Fibroblast of the conjunctiva (primary cell): ENCODE measurements at places on chromosomes 12 and 14.
A peak's percentile ranks its signal among the peaks of the same experiment; 100 is the strongest.

GRCh38 chr14:70955543-70956480 is 48.6 kb downstream of the PCNX1 start:
- peak; percentile 14 for DNase-seq

DNA sequence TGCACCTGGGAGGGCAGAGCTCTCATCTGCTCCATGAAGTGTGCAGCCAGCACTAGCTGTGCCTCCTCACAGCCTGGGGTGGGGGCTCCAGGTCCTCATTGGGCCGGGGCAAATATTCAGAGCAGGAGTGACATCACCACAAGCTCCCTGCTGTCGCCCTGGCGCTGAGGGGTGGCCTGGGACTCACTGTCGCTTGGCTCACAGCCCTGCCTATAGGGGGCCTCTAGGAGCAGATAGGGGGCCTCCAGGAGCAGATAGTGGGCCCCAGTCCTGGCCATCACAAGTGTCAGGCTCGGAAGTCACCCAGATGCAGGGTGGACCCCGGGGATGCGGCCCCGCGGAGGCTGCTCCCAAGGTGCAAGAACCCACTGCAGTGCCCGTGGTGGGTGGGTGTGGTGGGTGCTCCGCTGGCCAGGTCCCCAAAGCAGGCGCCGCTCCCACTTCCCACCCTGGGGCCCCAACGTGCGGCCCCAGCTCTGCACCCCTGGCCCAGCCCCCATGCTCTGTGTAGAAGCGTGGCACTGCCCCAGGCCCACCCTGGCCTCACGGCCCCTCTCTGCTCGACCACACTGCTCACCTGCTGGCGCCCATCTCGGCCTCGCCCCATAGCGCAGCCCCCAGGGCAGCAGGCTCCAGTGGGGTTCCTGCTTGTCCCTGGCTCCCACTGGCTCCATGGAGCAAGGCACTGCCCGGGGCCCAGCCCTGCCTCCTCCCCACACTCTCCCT is 18.0 kb downstream of the SYNJ2BP start:
- no peak for DNase-seq

DNA sequence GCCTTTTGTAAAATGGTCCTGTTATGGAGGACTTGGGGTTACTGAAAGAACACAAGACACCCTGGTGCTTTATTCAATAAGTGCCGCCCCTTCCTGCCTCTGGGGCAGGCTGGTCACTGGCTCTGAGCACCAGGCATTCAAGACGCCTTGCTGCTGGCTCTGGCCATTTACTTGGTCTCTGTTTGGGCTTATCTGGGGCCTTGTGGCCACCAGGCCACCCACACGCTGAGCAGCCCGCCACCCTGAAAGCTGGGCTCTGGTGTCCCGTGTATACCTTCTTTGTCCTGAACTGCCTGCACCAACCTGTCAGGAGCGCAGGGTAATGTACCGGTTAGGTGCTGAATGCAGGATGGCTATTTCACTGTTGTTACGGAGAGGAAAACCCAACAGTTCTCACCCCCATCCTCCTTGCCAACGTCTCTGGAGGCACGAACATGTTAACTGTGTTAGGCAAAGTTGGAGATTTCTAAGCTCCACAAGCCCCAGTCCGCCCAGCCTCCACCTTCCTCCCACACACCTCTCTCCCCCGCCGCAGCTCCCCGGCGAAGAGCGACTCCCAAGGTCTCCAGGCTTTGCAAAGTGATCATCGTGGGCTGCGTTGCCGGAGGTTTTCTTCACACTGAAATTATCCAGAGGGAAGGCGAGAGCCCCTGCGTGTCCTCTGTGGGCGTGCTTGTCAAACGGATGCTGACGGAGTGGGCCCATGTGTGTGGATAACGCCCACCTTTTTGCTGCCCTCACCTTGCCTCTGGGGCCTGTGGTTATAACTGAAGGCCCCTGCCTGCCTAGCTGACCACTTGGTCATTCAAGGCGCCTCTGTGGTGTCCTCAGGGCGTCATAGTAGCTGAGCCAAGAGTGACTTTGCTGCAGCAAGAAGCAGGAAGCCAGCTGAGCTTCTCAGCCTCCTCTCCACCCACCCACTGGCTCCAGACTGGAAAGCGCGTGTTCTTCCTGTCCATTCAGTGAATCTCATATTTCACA is 18.8 kb upstream of the BEGAIN start:
- DNase-seq = no peak

DNA sequence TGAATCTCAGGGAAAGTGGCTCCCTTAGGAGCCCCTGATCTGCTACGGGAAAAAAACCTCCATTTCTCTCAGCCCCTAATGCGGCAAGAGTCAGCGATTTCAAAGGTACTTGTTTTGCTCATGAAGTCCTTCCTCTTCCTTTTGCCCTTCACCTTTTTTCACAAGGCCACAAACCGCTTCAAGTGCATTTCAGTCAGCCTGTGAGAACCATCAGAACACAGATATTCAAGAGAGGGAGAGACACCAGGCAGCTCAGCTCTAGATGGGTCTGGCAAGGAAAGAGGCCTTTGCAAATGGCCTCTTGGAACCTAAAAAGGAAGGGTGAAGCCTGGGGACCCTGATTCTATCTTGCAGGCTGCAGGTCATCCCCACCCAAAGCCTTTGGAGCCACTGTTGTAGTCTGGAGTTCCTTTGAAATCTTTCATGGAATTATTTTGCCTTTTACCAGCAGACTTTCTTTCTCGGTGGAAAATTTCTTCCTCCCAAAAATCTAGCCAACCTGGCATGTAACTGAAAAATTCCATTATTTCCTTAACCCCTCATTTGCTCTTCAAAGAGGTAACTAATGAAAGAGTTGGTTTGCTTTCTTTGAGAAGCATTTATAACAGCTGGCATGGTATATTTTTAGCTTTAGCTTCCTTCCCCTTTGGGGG is 145.0 kb downstream of the SAMD4A start:
- DNase-seq = no peak

DNA sequence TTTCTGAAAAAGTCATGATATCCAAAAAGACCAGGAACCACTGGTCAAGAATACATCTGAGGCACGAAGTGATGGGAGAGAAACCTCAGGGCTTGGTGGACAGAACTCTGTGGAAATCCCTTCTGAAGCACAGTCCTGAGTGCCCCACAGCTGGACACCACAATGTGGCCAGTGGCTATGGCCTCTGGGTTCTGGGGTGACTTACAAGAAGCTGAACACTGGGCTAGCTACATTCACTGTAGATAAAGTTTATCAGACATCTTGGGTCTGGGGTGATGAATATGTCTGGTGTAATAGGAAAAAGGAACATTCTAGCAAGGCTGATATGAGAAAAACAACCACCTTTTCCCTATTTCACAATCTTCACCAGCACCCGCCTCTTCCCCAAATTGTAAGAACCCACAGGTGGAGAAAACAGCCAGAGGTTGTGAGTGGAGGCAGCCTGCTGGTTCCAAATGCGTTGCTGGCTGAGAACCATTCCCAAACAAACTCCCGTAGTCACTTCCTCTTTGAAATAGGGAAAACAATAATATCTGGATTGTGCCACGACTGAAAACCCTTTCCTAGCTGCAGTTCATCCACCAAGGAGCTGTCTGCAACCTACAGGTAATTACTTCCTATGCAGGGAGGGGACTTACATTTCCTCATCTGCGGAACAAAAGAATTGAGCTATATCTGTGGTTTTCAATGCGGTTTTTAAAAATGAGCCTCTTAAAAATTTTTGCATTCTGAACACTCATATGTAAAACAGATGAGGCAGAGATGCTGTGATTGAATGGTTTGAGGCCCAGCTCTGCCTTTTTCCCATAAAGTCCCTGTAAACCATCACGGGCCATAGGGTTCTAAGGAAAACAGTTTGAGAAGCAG is 193.6 kb downstream of the SLC41A2 start:
- no peak for DNase-seq

GRCh38 chr14:88611878-88612277 is 49.0 kb downstream of the ZC3H14 start:
- DNase-seq = no peak

GRCh38 chr12:108150436-108150835 is 21.3 kb downstream of the WSCD2 start:
- DNase-seq = no peak

DNA sequence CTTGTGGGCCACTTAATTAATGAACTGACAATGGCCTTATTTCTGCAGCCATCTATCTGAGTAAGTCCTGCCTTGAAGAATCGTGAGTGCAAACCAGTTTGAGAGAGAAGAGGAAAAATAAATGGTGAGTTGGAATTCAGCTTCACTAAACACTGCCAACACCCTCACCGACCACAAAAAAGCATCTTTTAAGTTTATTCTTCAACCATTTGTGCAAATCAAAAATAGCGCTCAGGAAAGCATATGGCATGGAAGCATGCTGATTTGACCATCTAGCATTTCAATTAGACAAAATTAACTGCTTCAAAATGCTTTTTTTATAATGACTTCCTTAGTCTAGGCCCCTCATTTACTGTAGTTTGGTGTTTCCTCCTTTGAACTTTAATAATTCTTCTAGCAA is 294.0 kb downstream of the PPFIA2 start:
- no peak for DNase-seq

DNA sequence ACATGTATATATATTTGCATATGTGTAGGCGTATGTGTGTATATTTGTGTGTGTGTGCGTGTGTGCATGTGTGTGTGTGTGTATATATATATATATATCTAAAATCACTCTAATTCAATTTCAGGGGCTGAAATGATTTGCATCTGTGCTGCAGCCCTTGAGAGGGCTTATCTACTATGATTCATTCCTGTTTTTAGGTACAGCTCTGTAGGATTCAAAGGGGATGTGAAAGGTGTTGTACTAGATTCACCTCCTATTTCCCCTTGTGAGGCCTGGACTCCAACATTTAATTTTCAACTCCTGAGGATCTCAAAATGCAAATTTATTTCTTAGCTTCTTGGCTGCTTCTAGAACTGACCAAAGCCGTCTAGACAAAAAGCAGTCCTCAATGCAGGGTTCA is 11.1 kb downstream of the ERP27 start:
- DNase-seq = no peak

GRCh38 chr14:104686624-104687517 is 2.5 kb upstream of the INF2 start:
- DNase-seq = no peak

- DNase-seq = no peak
Measured at GRCh38 chr12:71565535-71565934, 98.1 kb downstream of the ZFC3H1 start.

DNA sequence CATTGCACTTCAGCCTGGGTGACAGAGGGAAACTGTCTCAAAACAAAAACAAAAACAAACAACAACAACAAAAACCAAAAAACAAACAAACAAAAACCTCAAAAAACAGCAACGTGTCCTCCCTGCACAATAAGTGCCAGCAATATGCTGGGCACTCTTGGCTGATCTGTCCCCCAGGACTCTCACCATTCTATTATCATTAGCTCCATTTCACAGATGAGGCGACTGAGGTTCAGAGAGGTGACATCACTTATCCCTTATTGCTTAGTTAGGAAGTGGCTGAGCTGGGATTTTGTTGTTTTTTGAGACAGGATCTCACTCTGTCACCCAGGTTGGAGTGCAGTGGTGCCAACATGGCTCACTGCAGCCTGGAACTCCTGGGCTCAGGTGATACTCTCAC is 33.0 kb upstream of the CCDC63 start:
- DNase-seq = no peak

DNA sequence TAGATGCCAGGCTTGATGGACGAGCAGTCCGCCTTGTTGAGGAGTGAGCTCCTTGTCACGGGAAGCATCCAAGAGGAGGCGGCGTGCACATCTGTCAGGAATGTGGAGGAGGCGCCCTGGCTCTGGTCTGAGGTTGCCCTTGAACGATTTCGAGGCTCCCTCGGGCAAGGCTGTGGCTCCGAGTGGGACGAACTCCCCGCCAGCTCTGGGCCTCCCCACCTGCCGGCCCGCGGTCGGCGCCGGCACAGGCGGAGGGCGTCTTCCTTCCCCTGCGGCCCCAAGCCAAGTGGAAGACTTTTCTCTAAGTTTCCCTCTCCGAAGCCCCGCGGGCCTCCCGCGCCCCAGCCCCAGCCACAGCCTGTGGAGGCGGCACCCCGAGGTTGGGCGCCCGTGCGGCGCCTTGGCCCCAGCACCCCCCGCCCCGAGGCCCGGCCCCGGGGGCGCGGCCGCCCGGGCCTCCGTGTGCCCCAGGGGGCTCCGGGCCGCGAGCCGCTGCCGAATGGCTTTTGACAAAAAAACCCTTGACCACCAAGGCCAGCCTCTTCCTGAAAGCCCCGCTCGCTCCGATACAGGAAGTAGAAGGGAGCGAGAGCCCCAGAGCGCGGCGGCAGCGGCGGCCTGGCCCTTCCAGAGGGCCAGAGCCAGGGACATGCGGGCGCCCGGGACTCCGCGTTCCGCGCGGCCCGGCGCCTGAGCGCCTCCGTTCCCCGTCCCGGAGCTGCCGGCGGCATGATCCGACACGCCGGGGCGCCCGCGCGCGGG is at the start of gene RIN3:
Gene RIN3, plus strand, starts transcription at position 578 of the 762 bp plus-strand sequence. Its CDS starts 152 bp downstream, at position 730.
- no peak for DNase-seq

DNA sequence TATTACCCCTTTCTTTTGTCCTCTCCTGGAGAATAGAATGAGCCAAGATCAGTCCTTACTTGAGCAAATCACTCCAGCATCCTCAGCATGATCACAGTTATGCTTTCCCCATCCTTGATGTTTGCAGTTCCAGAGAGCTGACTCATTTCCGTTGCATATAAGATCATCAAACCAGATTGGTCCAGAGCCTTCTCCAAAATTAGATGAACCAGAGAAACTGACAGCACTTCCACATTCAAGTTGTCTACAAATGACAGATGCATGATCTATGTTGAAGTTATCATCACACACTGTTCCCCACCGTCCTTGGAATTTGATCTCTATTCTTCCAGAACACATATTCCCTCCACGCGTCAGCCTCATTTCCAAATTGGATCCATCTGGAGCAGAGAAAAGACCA is 4.8 kb downstream of the CD163 start:
- DNase-seq = peak; percentile 63

GRCh38 chr12:92778525-92778924 is 75.7 kb downstream of the PLEKHG7 start:
- DNase-seq = no peak

DNA sequence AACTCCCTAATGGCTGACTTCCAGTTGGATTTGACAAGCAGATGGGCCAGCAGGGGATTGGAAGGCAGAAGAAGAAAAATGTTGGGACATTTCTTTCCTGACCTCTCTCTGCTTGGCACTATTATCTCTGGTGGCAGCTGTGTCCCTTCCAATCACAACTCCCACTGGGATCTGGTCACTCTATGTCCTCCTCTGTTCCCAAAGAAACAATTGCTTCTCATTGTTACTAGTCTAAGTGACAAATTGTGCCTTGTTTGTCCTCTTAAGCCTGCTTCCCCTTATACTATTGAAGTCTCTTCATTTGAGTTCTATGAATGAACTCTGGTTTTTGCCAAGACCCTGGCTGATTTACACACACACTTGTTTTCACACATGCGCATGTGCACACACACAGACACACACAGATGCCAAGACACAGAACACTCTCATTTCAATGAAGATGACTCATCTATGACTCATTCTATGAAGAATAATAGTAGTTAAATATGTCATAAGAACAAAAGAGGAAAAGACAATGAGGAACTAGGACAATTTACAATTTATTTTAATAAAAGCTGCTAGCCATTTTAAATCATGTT is 83.0 kb upstream of the FAR2 start:
- peak; percentile 76 for DNase-seq
